ENCODE measurements at places on chromosomes 13 and 19.
A peak's percentile ranks its signal among the peaks of the same experiment; 100 is the strongest.

DNA sequence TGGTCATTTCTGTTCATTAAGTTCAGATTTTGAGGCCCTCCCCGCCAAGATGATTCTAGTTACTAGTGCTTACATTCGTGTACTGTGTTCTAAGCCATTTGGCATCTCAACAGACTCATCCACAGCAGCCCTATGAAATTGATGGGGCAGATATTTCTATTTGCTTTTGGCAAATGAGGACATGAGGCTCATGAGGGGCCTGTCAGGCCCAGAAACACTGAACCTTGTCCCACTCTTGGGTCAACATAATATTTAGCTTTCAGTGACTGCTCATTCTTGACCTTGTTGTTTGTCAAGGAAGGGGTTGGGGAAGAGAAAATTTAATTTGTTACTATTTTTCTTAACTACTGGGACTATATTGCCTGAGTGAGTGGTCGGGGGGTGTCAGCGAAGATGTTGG lies 92.3 kb upstream of the RNF113B start:
- DNase-seq = no peak

DNA sequence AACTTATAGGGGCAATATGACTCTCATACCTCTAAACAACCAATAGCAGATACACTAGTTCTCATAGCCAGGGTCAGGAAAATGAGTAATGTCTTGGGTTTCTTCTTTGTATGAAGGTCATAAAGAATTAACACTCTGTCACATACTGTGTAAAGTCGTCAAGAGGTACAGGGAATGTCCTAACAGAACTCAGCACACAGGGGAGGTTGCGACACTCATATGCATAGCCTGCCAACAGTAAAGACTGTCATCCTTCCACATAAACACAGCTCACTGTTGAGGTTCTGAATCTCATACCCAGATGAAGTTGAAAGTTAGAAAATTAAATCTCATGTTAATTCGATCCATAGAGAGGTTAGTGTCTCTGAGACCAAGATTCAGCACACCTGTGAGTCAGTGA lies 34.2 kb upstream of the ZNF254 start:
- DNase-seq = no peak

- DNase-seq = no peak
Measured at GRCh38 chr13:48393698-48394085, 19.2 kb downstream of the LPAR6 start.

- peak; percentile 2 for DNase-seq
Measured at GRCh38 chr19:44643605-44644401, at the start of gene PVR. Gene PVR (plus strand): TSS chr19:44643910. CDS start chr19:44644097, 187 bp downstream.

DNA sequence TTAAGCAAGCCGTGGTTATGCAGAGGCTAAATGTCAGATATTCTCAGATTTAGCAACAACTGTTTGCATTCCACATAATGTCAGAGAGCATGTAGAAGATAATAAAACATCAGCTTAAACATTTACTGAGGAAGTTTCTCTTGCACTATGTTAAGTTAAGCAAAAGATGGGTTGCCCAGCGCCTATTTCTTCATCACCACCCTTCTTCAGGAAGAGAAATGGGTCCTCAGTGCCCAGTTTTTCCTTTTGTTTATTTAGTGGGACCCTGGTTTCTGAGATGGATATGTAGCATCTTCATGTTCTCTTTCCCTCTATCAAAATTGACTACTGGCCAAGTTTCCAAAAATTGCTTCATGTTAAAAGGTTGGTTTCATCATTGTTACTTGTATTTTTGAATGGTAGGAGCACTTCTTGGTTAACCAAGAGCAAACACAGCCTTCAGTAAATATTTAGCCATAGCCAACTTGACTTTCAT lies 356.8 kb downstream of the RFC3 start:
- no peak for DNase-seq

- DNase-seq = no peak
Measured at GRCh38 chr19:18742838-18743783, 48.0 kb downstream of the COMP start.

- no peak for DNase-seq
Measured at GRCh38 chr19:57308514-57308913, 11.8 kb upstream of the ZNF543 start.

- no peak for DNase-seq
Measured at GRCh38 chr19:46529622-46530451, 34.2 kb upstream of the PNMA8B start.

GRCh38 chr13:44433863-44434765 lies 60.5 kb downstream of the SERP2 start:
- DNase-seq = no peak

DNA sequence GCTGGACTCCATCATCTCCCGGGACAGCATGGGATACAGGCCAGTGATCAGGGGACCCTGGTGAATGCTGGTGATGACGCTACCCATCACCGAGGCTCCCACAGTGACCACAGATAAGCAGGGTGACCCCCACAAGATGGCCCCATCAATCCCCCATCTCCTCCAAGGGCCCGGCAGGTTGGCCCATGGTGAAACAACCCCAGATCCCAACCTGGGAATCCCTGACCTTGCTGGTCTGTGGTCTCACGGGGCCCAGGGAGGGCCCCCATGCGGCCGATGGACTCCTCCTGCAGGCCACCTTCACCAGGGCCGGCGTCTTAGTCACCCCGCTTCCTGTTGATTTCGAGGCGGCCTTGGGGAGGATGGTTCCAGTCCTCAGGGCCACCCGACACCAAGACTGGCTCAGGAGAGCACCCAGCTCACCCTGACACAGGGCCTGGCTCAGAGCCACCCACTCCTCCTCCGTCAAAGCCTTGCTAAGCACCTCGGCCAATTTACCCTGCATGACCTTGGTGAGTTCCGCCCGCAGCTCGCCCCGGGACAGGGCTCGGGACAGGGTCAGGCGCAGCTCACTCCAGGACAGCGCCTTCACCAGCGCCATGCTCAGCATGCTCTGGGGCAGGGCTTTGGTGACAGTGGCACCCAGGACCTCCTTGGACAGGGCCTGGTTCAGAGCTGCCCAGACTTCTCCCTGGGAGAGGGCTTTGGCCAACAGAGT lies 10.0 kb downstream of the IQCN start:
- DNase-seq = no peak

DNA sequence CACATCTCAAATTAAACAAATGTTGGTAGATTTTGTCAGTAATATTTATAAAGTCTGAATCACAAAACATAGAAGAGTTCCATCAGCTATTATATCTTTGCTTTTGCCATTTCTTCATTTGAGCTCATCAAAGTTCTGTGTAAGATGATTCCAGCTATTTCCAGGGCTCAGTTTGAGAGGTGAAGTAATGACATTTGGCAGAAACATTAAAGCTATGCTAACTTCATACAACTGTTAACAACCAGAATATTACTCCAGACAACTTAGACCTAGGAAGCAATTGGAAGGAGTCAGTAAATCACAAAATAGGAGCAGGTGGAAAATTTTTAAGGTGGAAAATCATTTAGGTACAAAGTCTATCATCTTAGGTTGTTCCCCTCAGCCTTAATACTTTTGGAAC lies 76.2 kb upstream of the CSNK1A1L start:
- DNase-seq = no peak

GRCh38 chr19:48967346-48968178 lies 2.5 kb downstream of the FTL start:
- DNase-seq = no peak

GRCh38 chr13:102620516-102620915 lies 23.7 kb downstream of the TPP2 start:
- no peak for DNase-seq

GRCh38 chr13:44904967-44905366 lies 84.3 kb downstream of the NUFIP1 start:
- no peak for DNase-seq

- no peak for DNase-seq
Measured at GRCh38 chr19:3360421-3361383, 5.7 kb upstream of the NFIC start.

- DNase-seq = peak; percentile 22
Measured at GRCh38 chr19:48965040-48965805, at the start of gene FTL. Gene FTL (plus strand): TSS chr19:48965309. CDS start chr19:48965508, 199 bp downstream.

- DNase-seq = no peak
Measured at GRCh38 chr19:32887572-32888215, 18.1 kb upstream of the SLC7A9 start.

DNA sequence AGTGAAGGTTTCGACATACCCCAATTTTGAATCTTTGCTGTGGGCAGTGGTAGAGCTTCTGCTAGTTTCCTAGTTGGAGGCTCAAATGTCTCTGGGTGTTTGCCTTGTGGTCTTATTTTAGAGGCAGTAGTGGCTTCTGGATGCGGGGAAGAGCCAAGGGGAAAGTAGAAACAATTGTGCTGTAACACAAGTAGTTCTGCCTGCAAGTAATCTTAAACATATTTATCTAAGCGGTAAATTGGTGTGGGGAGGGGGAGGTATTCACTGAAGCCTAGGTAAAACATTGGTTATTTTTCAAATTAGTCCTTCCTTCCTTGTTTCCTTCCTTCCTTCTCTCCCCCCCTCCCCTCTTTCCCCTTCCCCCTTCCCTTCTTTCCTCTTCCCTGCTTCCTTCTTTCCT lies at the start of gene PCDH20:
PCDH20 (minus strand) TSS at position 101 of the 400 bp plus-strand sequence. CDS start 691 bp downstream, outside the sequence.
- no peak for DNase-seq

DNA sequence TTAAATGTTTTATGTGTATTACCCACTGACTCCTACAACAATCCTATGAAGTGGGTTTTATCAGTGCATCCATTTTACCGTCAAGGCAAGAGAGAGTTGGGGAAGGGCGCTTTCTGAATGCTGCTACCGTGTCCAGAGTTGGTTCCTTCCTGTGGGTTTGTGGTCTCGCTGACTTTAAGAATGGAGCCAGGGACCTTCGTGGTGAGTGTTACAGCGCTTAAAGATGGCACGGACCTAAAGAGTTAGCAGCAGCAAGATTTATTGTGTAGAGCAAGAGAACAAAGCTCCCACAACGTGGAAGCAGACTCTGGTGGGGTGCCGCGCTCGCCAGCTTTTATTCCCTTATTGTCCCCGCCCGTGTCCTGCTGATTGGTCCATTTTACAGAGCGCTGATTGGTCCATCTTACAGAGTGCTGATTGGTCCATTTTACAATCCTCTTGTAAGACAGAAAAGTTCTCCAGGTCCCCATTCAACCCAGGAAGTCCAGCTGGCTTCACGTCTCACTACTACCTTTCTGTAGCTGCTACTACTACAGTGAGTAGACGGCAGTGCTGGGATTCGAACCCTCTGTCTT lies 6.1 kb downstream of the OSCAR start:
- DNase-seq = no peak

GRCh38 chr13:23472189-23472588 lies 38.7 kb upstream of the SACS start:
- no peak for DNase-seq

GRCh38 chr13:77781808-77782207 lies 84.3 kb downstream of the SLAIN1 start:
- DNase-seq = no peak

DNA sequence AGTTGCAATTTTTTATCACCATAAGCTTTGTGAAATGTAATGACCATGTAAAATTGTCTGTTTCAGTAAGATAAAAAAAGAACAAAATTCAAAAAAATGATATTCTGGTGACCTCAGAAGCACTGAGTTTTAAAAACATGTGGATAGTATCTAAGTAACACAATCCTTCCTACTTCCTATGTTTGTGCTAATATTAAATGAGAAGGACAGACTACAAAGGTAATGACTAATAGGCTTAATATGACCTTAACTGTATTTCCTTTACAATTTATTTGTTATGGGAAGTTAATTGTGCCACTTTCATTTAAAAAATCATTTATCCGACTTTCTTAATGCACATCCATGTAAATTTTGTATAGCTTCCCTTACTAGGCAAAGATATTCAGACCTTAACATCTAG lies 1030.4 kb upstream of the ATXN8OS start:
- no peak for DNase-seq

DNA sequence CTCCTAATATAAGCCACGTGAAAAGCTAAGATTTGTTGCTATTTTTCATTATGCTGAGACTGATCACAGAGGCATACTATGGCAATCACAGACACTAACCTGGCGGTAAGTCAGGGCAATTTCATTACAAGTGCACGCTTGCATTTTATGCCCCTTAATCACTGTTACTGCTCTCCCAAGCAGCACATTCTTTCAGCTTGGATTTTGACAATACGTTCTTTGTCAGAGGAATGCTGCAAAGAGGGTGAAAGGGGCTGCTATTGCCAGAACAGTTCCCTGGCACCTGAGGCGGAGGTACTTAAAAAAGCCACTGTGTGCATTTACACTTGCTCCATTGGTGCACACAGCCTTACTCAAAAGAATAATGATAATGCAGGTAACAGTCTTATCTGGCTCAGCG lies 346.6 kb downstream of the RFC3 start:
- DNase-seq = no peak

GRCh38 chr19:14434543-14435319 lies 1.6 kb downstream of the PKN1 start:
- no peak for DNase-seq

GRCh38 chr13:111210544-111211469 lies 95.7 kb downstream of the ARHGEF7 start:
- no peak for DNase-seq

DNA sequence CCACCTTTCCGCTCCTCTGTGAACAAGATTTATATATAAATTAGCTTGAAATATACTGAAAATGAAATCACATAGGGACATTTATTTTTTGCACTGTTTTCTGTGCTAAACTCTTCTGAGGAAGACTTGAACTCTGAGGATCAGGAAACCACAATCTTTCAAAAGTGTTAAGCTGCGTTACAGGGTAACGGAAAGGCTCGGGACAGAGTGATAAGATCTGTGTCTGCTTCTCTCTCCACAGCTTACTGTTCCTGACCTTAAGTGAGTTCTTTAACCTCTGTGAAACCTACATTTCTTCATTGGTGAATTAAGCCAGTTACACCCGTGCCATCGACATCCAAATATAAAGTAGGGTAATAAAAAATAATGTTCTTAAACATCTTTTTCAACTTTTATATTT lies 38.9 kb downstream of the DACH1 start:
- DNase-seq = no peak

GRCh38 chr19:5064896-5065295 lies 96.0 kb downstream of the KDM4B start:
- DNase-seq = no peak

GRCh38 chr19:44904426-44904994 lies 1.1 kb upstream of the APOE start:
- no peak for DNase-seq

GRCh38 chr19:53810187-53810546 lies 13.9 kb downstream of the NLRP12 start:
- DNase-seq = no peak

- no peak for DNase-seq
Measured at GRCh38 chr13:23510544-23510916, 59.7 kb upstream of the TNFRSF19 start.

DNA sequence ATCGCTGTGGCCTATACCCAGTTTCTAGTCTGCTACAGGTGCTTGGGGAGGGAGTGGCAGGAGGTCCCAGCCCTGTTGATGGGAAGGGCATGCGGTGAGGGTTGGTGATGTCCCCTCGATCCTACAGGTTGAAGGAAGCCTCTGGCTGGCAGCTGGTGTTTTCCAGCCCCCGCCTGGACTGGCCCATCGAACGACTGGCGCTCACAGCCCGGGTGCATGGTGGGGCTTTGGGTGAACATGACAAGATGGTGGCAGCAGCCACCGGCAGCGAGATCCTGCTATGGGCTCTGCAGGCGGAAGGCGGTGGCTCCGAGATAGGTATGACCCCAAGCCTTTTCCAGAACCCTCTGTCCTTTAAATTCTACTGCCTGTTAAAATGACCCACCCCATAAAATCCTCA lies 3.9 kb downstream of the SHKBP1 start:
- no peak for DNase-seq
